ENCODE measurements at places on chromosomes 6 and 20. TPM values are rescaled to one million over a fixed set of nuclear protein-coding genes. Genes with fewer than 3 reads are reported as not detected.

- DNase-seq: peak; percentile 76
Observed at GRCh38 chr20:47099825-47100441, 205.3 kb downstream of the EYA2 start.

DNA sequence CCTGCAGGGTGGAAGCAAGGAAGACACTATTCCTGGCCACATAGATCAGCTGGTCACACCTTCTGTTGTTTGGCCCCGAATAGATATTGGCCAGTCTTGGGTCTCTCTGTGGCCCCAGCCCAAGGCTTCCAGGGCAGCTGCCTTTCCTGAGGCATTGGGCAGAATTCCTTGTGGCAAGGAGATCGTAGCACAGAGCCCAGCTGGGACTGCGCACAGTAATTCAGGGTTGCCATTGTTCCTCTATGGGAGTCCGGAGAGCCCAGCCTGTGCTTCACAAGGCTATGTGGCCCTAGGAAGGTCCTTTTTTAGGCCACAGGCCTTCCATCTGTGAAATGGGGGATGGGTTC, 6.9 kb downstream of the SGK2 start:
- no peak for DNase-seq

DNA sequence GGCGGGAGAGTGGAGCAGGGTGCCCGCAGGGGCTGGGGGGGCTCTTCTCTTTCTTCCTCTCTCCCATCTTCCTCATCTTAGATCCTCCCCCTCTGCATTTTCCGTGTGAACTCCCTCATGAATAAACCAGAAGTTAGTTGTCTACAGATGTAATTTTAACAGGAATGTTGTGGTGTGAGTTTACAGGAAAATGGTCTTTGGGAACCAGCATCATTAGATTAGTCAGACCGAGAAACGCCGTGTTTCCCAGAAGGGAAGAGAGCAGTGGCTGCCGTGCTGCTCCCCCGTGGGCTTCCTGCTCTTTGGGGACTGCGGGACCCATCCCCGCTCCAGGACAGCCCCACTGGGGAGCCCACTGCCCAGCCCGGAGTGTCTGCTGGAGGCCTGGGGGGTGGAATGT, 3.4 kb downstream of the MYT1 start:
- no peak for DNase-seq

- DNase-seq: no peak
Observed at GRCh38 chr6:3393836-3394202, 63.0 kb downstream of the SLC22A23 start.

- no peak for DNase-seq
Observed at GRCh38 chr20:47487175-47487917, 14.3 kb upstream of the NCOA3 start.

DNA sequence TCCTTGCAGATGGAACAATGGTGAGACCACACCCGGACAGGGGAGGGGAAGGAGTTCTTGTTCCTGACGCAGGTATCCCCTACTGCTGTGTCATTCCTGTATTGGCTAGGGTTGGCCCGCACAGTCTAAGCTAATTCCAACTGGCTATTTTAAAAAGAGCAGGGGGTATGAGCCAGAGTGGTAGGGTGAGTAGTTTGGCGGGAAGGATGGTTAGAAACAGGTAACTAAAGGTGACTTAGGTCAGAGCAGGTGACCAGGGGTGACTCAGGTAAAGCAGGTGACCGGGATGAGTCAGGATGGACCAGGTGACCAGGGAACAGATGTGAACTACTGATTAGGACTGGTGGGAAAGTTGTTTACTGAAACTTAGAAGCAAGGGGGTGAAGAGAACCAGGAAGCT, 58.0 kb downstream of the ZNF292 start:
- no peak for DNase-seq

The TEAD3 gene
- 27.0 TPM for total RNA-seq

The WFDC2 gene
- total RNA-seq: 1.1 TPM

The WFDC12 gene
- total RNA-seq: not detected

The BTNL2 gene
- not detected for total RNA-seq

The PHF1 gene
- total RNA-seq: 55.5 TPM

Measured in right cardiac atrium (tissue), 5 donors.